ENCODE measurements at places on chromosomes 16 and 17.

- DNase-seq = no peak
These were observed 24.4 kb downstream of the ATP6V0D1 start for GRCh38 chr16:67456391-67457081.

DNA sequence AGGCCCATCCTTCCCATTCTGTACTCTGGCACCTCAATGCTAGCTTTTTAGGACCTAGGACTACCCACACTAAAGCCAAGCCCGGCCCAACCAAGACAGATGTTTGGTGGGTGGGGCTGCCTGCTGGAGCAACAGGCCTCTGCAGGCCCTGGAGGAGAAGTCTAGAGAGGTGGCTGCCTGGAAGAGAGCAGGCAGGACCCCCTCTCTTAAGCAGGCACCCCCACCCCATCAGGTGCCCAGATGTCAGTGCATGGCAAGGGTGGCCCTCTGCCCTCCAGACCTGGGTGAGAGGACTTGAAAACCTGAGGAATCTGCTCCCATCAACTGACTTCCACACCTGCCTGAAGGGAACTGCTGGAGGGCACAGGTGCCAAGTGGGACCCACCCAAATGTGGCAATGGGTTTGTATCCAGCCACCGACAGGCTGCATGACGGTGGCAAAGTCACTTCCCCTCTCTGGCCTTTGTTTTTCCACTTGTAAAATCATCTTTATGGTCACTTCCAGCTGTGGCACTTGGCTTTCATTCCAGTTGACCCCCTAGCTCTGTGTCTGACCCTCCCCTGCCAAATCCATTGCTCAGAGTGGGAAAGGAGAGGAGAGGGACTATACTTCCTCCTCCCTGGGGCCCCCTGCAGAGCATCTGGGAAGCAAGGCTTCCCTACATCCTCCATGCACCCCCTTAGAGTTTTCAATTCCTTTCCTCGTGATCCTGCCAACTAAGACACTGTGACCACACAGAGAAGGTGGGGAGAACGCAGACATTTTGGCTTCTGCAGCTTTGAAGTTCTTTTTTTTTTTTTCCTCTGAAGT lies 1.7 kb upstream of the STAT5A start:
- DNase-seq = no peak

GRCh38 chr16:11432856-11433395 lies 87.7 kb downstream of the RMI2 start:
- DNase-seq = no peak

- peak; percentile 27 for DNase-seq
These were observed 7.4 kb downstream of the ZNF750 start for GRCh38 chr17:82832411-82832810.

GRCh38 chr16:17358846-17359245 lies 111.9 kb downstream of the XYLT1 start:
- no peak for DNase-seq

- DNase-seq = no peak
These were observed 3.0 kb upstream of the MGAT5B start for GRCh38 chr17:76865174-76865573.

- DNase-seq = no peak
These were observed 155.2 kb upstream of the EEF2KMT start for GRCh38 chr16:5252791-5253190.

GRCh38 chr17:46795379-46795952 lies 23.0 kb downstream of the WNT3 start:
- DNase-seq = no peak

- no peak for DNase-seq
These were observed 18.2 kb downstream of the ALOX15 start for GRCh38 chr17:4623249-4623648.

Measured in pancreas (tissue), 10 donors.